ENCODE measurements at places on chromosomes 11 and 22. TPM values are rescaled to one million over a fixed set of nuclear protein-coding genes. Genes with fewer than 3 reads are reported as not detected.

- H3K4me3 ChIP-seq, result no peak overlapping the region
- no peak for DNase-seq
- no peaks in the 10 kb centered on the region for H3K36me3 ChIP-seq
- no peaks in the 10 kb centered on the region for H3K27me3 ChIP-seq
These were observed 1.8 kb downstream of the PPP1R14B start for GRCh38 chr11:64244966-64245365.

DNA sequence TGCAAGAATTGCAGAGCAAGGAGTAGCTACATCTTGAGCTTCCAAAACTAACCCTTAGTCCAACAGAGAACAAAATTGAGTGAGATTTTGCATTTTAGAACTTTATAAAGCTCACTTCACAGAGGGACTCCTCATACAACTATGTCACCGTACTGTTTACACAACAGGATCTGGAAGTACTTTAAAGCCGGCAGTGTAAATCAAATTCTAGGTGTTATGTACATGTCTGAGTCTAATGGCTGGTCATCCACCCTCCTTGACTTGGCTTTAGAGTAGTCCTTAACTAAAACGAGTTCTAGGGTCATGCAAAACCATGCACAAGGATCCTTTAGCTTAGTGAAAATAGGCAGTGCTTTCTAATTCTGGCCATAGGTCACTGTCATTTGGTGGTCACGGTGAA lies 23.5 kb downstream of the IRAG1 start:
- peaks cover 34% of the 10 kb centered on the region for H3K4me1 ChIP-seq
- H3K27me3 ChIP-seq, result no peaks in the 10 kb centered on the region

DNA sequence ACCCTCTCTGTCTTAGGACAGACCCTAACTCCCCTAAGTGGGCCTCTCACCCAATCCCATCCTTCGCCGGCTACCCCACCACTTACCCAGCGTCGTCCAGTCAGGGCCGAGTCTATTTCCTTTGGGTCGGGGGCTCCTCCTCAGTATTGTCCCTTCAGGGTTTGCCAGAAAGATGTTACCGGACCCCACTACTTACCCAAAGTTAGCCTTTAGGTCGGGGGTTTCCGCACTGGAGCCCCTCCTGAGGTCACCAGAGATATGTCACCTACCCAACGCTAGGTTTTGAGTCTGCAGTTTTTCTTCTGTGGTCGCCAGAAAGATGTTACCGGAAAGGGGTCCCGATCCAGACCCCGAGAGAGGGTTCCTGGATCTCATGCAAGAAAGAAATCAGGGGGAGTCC lies 17.9 kb upstream of the B4GALNT4 start:
- peaks cover 42% of the 10 kb centered on the region for H3K4me1 ChIP-seq
- H3K36me3 ChIP-seq, result no peaks in the 10 kb centered on the region
- H3K27ac ChIP-seq, result peak overlapping the region; percentile 86
- DNase-seq, result no peak
- H3K4me3 ChIP-seq, result no peak overlapping the region
- H3K27me3 ChIP-seq, result no peaks in the 10 kb centered on the region

GRCh38 chr11:70159627-70160570 lies 43.2 kb upstream of the FADD start:
- DNase-seq, result no peak
- H3K27me3 ChIP-seq, result no peaks in the 10 kb centered on the region
- no peak overlapping the region for H3K4me3 ChIP-seq
- H3K36me3 ChIP-seq, result no peaks in the 10 kb centered on the region
- H3K27ac ChIP-seq, result no peak overlapping the region

DNA sequence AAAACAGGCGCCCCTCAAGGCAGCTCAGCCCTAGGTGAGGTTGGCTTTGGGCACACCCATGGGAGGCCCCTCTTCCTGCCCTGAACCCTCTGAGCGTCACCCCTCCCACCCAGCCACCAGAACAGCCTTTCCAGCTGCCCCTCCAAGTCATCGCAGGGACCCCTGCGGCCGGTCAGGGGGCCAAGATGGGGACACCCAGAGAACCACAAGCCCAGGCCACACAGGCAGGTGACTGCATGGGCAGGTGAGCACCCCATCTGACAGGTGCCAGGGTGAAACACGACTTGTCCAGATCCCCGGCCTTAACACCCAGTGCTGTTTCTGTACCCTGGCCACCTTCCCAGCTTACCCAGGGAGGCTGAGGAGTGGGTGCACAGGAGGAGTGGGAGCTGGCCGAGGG lies 24.6 kb upstream of the GRAMD4 start:
- H3K27ac ChIP-seq, result no peak overlapping the region
- peak; percentile 3 for DNase-seq
- H3K4me1 ChIP-seq, result peaks cover 3% of the 10 kb centered on the region
- H3K36me3 ChIP-seq, result no peaks in the 10 kb centered on the region
- no peaks in the 10 kb centered on the region for H3K27me3 ChIP-seq
- no peak overlapping the region for H3K4me3 ChIP-seq

- H3K27me3 ChIP-seq, result peaks cover 22% of the 10 kb centered on the region
- H3K27ac ChIP-seq, result no peak overlapping the region
- DNase-seq, result no peak
- no peaks in the 10 kb centered on the region for H3K36me3 ChIP-seq
- H3K4me1 ChIP-seq, result peaks cover 9% of the 10 kb centered on the region
These were observed 19.0 kb upstream of the CABP7 start for GRCh38 chr22:29700900-29701154.

GRCh38 chr11:67275606-67276409 lies 9.5 kb downstream of the GRK2 start:
- H3K36me3 ChIP-seq, result no peaks in the 10 kb centered on the region
- no peak overlapping the region for H3K27ac ChIP-seq
- H3K4me3 ChIP-seq, result no peak overlapping the region
- H3K4me1 ChIP-seq, result no peaks in the 10 kb centered on the region
- H3K27me3 ChIP-seq, result no peaks in the 10 kb centered on the region
- no peak for DNase-seq

DNA sequence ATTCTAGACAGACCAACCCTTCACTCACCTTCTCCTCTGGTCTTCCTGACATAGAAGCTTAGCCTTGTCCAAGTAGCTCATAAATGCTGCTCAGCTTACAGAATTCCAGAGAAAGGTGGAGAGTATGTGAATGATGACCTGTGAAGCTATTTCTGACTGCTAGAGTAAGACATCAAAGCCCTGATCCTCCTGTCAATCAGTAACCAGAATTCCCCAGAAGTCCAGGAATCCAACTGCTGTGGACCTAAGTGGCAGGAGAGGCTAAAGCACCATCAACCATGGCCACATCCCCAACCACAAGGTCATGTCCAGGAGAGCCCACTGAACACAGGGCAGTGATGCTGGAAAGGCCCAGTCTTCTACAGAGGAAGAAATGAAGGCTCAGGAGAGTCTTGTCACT lies 2.6 kb downstream of the OR51G2 start:
- no peaks in the 10 kb centered on the region for H3K4me1 ChIP-seq
- H3K36me3 ChIP-seq, result no peaks in the 10 kb centered on the region
- H3K27me3 ChIP-seq, result no peaks in the 10 kb centered on the region
- no peak overlapping the region for H3K4me3 ChIP-seq

- no peak for DNase-seq
- no peak overlapping the region for H3K27ac ChIP-seq
- peaks cover 66% of the 10 kb centered on the region for H3K27me3 ChIP-seq
These were observed 33.1 kb downstream of the EIF3F start for GRCh38 chr11:8020244-8020597.

DNA sequence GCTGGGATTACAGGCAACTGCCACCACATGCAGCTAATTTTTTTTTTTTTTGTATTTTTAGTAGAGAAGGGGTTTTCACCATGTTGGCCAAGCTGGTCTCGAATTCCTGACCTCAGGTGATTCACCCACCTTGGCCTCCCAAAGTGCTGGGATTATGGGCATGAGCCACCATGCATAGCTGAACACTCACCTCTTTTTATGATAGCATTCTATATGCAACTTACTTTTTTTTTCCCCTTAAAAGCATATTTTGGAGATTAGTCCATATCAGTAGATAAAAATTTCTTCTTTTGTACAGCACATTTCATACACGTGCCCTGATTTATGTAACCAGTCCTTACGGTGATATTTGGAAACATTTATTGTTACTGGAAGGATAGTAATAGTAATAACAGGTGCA lies 14.6 kb downstream of the GTPBP1 start:
- no peaks in the 10 kb centered on the region for H3K27me3 ChIP-seq
- peaks cover 4% of the 10 kb centered on the region for H3K4me1 ChIP-seq
- no peak overlapping the region for H3K4me3 ChIP-seq
- H3K36me3 ChIP-seq, result no peaks in the 10 kb centered on the region

GRCh38 chr11:34926101-34926830 lies 9.8 kb downstream of the PDHX start:
- DNase-seq, result peak; percentile 51
- H3K27ac ChIP-seq, result no peak overlapping the region
- no peak overlapping the region for H3K4me3 ChIP-seq
- peaks cover 32% of the 10 kb centered on the region for H3K4me1 ChIP-seq

- no peaks in the 10 kb centered on the region for H3K4me1 ChIP-seq
- no peaks in the 10 kb centered on the region for H3K27me3 ChIP-seq
These were observed 65.5 kb upstream of the TTC12 start for GRCh38 chr11:113248702-113249490.

- H3K36me3 ChIP-seq, result no peaks in the 10 kb centered on the region
- H3K27ac ChIP-seq, result no peak overlapping the region
- H3K4me1 ChIP-seq, result peaks cover 1% of the 10 kb centered on the region
- DNase-seq, result no peak
- H3K27me3 ChIP-seq, result no peaks in the 10 kb centered on the region
- H3K4me3 ChIP-seq, result no peak overlapping the region
These were observed 586.4 kb downstream of the BRD1 start for GRCh38 chr22:49241174-49241851.

DNA sequence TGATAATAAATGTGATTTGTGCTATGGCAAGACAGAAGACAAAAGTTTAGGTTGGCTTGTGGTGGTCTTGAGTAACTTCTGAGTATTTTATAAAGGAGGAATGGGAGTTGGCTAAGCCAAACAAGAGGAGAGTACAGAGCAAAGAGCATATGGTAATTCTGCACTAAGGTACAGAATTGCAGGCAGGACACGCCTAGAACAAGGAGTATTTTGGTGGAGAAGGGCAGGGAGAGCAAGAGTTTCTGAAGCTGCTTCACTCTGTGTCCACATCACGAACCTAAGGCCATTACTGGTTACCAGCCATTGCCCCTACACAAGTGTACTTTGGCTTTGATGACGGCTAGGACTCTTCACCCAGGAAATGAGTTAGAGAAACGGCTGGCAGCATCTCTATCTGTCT lies 170.9 kb downstream of the SPON1 start:
- H3K4me3 ChIP-seq, result no peak overlapping the region
- DNase-seq, result no peak
- peak overlapping the region; percentile 63 for H3K27ac ChIP-seq
- no peaks in the 10 kb centered on the region for H3K27me3 ChIP-seq

GRCh38 chr11:77999446-78000030 lies 5.1 kb upstream of the INTS4 start:
- no peaks in the 10 kb centered on the region for H3K27me3 ChIP-seq
- H3K27ac ChIP-seq, result no peak overlapping the region
- H3K4me3 ChIP-seq, result no peak overlapping the region
- peaks cover 4% of the 10 kb centered on the region for H3K4me1 ChIP-seq

- peak overlapping the region; percentile 100 for H3K27ac ChIP-seq
- no peaks in the 10 kb centered on the region for H3K27me3 ChIP-seq
These were observed 1.2 kb downstream of the MSANTD2 start for GRCh38 chr11:124798991-124799347.

DNA sequence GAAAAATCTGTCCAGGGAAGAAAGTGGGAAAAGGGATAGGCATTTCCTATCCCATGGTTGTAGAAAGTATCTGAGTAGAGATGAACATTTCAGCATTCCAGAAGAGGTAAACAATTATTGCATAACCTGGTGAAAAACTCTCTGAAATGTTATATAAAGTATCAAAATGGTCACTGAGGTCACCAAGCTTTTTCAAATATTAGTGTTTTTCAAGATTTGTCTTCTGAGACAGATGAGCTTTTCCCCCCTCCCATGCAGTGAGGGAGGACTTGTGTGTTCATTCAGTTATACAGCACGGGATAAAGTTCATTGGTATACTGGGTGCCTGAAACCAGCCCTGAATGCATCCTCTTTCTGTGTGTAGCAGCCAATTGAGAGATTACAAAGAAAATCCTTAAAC lies 1.9 kb upstream of the DEPDC7 start:
- no peaks in the 10 kb centered on the region for H3K27me3 ChIP-seq
- peaks cover 4% of the 10 kb centered on the region for H3K4me1 ChIP-seq
- no peak overlapping the region for H3K4me3 ChIP-seq
- no peak for DNase-seq

GRCh38 chr22:20905415-20906386 lies 11.5 kb upstream of the CRKL start:
- no peak overlapping the region for H3K27ac ChIP-seq
- no peaks in the 10 kb centered on the region for H3K4me1 ChIP-seq
- no peaks in the 10 kb centered on the region for H3K36me3 ChIP-seq
- H3K4me3 ChIP-seq, result no peak overlapping the region
- H3K27me3 ChIP-seq, result no peaks in the 10 kb centered on the region
- no peak for DNase-seq

DNA sequence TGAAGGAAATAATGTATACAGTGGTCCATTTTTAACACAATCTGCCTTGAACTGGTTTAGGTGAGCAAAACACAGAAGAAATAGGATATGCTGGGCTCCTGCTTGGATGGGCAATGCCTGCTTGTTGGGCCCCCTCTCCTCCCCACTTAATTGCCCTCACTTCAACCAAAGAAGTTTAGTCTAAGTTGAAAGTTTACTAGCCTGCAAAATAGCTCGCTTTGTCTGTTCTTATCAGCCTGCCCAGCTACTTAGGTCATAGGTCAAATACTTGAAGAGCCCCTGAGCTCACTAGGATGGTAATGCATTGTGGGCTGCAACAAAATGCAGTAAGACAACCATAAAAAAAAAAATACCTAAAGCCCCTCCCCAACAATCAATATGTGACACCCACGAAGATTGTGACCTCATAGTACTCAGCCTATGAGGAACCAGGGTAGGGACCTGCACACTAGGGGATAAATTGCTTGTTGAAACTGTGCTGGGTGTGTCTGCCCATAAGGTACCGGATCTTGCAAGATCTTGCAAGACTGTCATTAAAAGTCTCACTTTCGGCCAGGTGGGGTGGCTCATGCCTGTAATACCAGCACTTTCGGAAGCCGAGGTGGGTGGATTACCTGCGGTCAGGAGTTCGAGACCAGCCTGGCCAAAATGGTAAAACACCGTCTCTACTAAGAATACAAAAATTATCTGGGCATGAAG lies 10.9 kb downstream of the DRICH1 start:
- peaks cover 6% of the 10 kb centered on the region for H3K4me1 ChIP-seq
- no peaks in the 10 kb centered on the region for H3K27me3 ChIP-seq
- no peaks in the 10 kb centered on the region for H3K36me3 ChIP-seq
- no peak overlapping the region for H3K4me3 ChIP-seq

Gene PDGFB
- total RNA-seq, result 4.3 TPM

Gene F2
- 79.7 TPM for total RNA-seq

Gene OR5I1
- not detected for total RNA-seq

Gene C11orf52
- 8.7 TPM for total RNA-seq

Gene IL10RA
- total RNA-seq, result 0.28 TPM

Gene OR51G2
- total RNA-seq, result not detected

Gene RFPL3
- total RNA-seq, result not detected

Gene ARRB1
- 83.2 TPM for total RNA-seq

Gene DMC1
- 3.0 TPM for total RNA-seq

Measured in hepatocyte (in vitro differentiated cells).